SJCRH30 (cell line): ENCODE measurements at places on chromosomes 5 and 9. TPM values are rescaled to one million over a fixed set of nuclear protein-coding genes. Genes with fewer than 3 reads are reported as not detected.

Gene PGM5
- 113 and 119 TPM in 2 replicates for total RNA-seq

Gene ANKRD34B
- 2.9 and 3.0 TPM in 2 replicates for total RNA-seq

GRCh38 chr5:82881571-82882174 is 195.5 kb downstream of the TMEM167A start:
- DNase-seq, result no peak

DNA sequence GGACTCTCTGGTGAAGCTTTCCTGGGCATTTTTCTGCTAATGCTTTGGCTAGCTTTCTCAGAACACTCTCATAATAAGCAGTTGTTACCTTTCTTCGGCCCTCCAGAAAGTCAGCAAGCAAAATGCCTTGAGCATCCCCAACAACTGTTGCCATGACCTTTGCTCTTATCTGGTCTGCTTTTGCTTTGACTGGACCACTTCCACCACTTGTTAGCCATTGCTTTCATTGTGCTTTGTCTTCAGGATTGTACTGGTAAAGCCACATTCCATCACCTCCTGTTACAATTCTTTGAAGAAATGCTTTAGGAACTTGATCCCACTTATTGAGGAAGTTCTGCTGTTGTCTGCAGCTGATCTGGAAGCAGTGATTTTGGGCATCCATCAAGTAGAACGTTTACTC is 35.7 kb downstream of the RAD50 start:
- DNase-seq, result peak; percentile 32
